ENCODE measurements at places on chromosomes 5 and 9. TPM values are rescaled to one million over a fixed set of nuclear protein-coding genes. Genes with fewer than 3 reads are reported as not detected.

PCDHGC5 gene
- 0.99 TPM for polyA plus RNA-seq

PCDHA5 gene
- polyA plus RNA-seq = not detected

TLE1 gene
- polyA plus RNA-seq = 8.8 TPM

SOHLH1 gene
- polyA plus RNA-seq = not detected

DNA sequence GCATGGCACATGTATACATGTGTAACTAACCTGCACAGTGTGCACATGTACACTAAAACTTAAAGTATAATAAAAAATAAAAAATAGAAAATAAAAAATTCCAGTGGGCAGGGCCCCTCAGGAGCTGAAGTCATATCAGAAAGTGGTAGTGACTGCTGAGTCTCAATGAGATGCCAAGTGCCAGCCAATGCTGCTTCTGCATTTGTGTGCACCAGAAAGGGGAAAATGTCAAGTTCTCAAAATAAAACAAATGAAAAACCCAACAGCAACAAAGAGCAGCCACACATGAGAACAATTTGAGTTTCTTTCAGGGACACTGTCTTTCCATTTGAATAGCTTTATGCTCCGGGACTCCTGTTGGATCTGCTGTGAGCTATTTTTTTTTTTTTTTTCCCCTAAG is 117.2 kb upstream of the CCDC112 start:
- no peak for DNase-seq

DNA sequence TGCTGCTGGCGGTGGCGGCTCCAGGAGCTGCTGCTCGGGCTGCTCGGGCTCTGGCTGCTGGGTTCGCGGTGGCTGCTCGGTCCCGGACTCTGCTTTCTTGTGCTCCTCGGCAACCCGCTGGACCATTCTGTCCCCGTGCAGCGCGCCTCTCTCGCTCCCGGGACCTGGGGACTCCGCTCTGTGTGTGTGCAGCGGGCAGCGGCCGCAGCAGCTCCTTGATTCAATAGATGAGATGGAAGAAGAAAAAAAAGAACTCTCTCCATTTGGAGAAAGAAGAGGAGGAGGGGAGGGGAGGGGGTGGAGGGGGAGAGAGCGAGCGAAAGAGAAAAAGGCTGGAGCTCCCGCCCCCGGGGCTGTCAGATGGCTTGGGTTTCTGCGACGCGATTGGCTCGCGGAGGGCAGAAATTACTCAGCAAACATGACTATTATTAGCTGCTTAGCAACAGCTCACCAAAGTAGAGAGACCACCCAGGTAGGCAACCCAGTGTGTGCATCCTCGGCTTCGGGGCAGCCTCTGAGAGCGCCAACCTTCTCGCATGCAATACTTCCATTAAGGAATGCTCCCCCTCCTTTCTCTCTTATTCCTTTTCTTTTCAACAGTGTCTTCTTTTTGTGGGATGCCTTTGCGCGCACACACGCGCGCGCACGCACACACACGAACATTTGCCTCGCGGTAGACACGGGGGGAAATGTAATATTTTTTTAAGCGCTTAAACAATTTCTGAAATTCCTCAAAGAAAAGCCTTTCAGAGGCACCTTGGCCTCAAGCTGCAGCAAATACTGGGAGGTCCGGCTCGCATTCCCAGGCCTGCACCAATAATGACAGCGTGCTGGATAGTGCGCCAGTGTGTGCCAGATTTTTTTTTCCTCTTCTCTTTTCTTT is 7.6 kb downstream of the PTCH1 start:
- DNase-seq = no peak

- DNase-seq = no peak
Observed at GRCh38 chr5:21802869-21803490, 1050.2 kb downstream of the CDH12 start.

- no peak for DNase-seq
Observed at GRCh38 chr5:133830911-133831310, 137.5 kb downstream of the C5orf15 start.

DNA sequence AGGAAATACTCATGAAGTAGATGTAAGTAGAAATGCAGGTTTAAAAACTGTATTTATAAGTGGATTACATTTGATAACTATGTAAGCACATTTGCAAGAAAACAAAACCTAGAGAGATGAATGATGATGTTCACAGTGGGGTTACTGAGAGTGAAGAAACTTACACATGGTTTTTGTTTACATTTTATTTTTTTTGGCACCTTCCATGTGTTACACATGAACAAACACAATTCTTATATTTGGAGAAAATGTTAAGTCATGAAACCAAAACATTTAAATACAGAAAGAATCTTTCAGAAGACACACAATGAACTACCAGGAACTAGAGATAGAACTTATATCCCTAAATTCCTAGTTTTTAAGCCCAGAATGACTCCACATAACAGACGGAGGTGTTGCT is 51.5 kb upstream of the SPATA31E1 start:
- DNase-seq = no peak

GRCh38 chr9:16069671-16070454 is 517.0 kb downstream of the CCDC171 start:
- DNase-seq = no peak

PCDHB3 gene
- polyA plus RNA-seq = 0.31 TPM

DNA sequence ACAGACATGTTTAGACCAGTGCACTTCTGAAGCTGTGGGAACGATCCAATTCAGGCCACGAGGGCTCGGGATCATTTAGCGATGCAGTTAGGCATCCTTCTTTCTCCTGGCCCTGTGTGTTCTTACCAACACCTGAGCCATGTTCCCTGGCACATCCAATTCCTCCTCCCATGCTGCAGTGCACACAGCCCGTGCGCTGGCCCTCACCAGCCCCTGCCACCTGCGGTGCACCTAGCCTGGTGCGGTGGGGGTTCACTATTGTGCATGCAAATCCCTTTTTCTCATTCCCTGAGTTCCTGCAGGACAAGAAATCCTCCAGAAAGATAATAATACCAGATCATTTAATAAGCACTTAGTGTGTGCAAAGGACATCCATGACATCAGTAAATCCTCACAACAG is 53.5 kb downstream of the NEURL1B start:
- no peak for DNase-seq

GRCh38 chr9:98860871-98861293 is 53.4 kb downstream of the GALNT12 start:
- DNase-seq = peak; percentile 97

DNA sequence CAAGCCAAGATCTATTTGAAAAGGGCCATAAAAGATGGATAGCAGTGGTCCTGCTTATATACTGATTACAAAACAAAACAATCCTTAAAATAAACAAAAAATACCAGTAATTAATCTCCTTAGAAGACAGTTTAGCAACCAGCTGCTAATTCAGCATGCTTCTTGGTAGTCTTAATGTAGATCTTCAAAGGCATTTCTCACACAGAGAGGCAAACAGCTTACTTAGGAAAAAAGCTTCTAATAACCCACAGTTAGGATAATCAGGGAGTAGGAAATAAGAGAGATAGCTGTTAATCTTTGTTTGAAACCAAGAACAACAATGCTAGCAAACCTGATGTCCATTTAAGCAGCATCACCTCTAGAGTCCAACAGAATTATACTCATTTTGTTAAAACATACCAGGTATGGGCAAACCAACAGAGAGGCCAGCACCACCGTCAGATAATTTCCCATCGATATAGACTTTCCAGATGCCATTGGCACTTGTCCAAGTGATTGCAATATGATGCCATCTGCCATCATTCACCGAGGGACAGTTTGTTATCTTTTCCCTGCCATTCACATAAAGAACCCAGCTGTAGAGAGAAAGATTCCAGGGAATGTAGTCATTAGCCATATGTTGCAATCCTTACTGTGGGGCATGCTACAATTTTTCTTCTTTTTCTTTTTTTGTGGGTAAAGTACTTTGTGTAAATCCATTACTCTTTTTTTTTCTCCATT is 105.6 kb upstream of the TXNDC8 start:
- peak; percentile 35 for DNase-seq

- no peak for DNase-seq
Observed at GRCh38 chr5:177275883-177276282, 27.6 kb downstream of the RAB24 start.

- DNase-seq = no peak
Observed at GRCh38 chr9:131252120-131252519, 24.2 kb downstream of the FAM78A start.

DNA sequence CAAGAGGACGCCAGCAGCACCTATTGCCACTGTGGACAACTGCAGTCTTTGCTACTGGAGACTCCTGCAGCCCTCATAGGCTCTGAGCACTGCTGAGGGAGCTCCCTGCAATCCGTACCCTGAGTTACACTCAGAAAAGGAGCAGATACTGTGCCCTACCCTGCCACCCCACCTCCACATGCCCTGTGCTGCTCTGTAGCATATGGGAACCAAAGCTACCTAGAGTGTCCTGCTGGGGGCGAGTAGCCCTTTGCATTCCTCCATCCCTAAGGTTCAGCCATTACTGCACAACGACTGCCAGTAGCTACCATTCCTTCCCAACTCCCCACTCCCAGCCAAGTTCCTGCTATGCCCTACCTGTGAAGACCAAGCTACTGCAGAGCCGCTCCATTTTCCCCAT is 90.2 kb upstream of the SNCAIP start:
- no peak for DNase-seq

GRCh38 chr9:119968836-119969707 is 599.8 kb upstream of the BRINP1 start:
- DNase-seq = peak; percentile 25

GRCh38 chr5:138978581-138978980 is 103.4 kb upstream of the LRRTM2 start:
- DNase-seq = no peak

MSX2 gene
- 1.4 TPM for polyA plus RNA-seq

GRCh38 chr5:1032551-1033027 is 24.0 kb downstream of the NKD2 start:
- DNase-seq = no peak

TPPP gene
- polyA plus RNA-seq = 0.07 TPM

- DNase-seq = no peak
Observed at GRCh38 chr9:127731938-127732337, 3.2 kb downstream of the TOR2A start.

DNA sequence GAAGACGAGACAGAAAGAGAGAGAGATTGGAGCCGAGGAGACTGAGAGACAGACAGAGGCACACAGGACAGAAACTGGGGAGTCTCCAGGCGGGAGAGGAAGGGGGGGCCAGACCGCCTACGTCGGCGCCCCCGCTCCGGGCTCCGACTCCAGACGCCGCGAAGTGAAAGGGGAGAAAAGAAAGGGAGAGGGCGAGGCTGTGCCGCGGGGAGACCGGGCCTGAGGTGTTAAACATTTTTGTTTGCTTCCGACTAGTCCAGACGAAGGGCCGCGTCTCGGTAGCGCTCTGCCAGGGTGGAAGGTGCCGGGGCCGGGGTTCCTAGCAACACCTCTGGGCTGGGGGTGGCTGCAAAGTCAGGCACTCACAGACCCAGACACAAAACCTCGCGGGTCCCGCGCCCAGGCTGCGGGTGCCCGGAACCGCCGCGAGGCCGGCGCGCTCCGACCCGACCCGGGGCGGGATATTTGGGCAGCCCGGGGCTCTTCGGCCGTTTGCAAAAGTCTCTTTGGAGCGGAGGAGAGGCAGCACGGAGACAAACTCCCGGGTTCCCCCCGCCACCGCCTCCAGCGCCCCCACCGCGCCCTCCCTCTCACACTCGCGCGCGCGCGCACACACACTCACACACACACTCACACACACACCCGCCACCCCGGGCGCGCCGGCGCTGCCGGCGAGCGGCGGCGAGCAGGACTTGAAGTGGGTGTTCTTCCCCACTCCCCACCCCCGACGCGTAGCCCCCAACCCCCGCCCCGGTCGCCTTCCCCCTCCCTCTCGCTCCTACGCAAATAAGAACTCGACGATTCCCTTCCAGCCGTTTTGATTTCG is 626 bp upstream of the FST start:
- DNase-seq = no peak

HAVCR1 gene
- polyA plus RNA-seq = not detected

GRCh38 chr5:94562327-94562971 is 56.0 kb downstream of the KIAA0825 start:
- DNase-seq = no peak

DNA sequence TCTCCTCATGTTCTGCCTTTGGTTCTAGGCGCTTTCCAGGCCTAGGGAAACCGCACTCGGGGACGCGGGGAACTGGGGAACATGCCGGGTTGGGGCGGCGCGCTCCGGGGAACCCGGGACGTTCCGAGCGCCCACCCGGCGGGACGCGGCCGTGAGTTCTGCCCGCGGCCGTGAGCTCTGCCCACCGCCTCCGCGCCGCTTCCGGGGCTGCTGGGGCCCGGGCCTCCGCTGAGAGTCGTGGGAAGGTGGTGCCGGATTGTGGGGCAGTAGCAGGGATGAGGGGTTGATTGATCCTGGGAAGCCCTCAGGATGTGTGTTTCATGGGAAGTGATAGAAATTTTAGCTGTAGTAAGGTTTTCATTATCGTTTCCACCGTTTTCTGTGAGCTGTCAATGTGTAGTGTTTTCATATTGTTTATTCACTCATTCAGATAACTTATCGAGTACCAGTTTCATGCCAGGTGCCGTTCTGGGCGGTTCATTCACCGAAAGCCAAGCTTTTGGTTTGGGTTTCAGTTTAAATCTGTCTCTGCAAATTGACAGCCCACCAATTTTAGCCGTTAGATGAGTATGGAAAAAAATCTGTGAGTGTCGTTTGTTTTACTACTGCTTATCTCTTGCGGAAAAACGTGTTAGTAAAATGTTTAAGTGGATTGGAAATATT is 657 bp downstream of the MTRR start:
- DNase-seq = no peak

- DNase-seq = no peak
Observed at GRCh38 chr5:87582149-87582548, 169.4 kb upstream of the CCNH start.

PCA3 gene
- not detected for polyA plus RNA-seq

DNA sequence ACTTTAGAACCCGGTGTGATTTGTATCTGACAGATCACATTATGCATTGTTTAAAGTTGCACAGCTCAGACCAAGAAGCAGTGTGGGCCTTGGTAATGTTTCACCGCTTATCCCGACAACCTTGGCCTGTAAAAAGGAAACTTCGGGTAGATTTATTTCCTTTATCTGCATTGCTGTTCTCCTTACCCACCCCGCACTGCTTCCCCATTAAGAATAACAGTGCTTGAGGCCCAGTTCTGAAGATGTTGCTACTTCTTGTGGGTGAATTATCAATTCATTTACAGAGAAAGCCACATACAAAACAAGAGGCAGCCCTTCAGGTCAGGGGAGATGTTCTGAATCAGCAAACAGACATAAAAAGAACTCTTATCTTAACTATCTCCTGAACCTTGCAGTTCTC is 8.4 kb downstream of the SMARCA2 start:
- DNase-seq = no peak

PCDHGA2 gene
- 6.8 TPM for polyA plus RNA-seq

Data from BJ (cell line).